Activated CD4-positive, alpha-beta T cell treated with anti-CD3 and anti-CD28 coated beads for 36 hours (primary cell): ENCODE measurements at places on chromosomes 4 and X. TPM values are rescaled to one million over a fixed set of nuclear protein-coding genes. Genes with fewer than 3 reads are reported as not detected.

CLIC2 gene
- 0.88 TPM for total RNA-seq

IL2RG gene
- 278 TPM for total RNA-seq

- H3K4me3 ChIP-seq, result no peak overlapping the region
- no peaks in the 10 kb centered on the region for H3K36me3 ChIP-seq
- H3K4me1 ChIP-seq, result no peaks in the 10 kb centered on the region
- H3K27ac ChIP-seq, result no peak overlapping the region
These were observed 206.3 kb downstream of the ARHGAP24 start for GRCh38 chr4:85681221-85681657.

- no peaks in the 10 kb centered on the region for H3K27me3 ChIP-seq
- DNase-seq, result no peak
- H3K27ac ChIP-seq, result no peak overlapping the region
- no peaks in the 10 kb centered on the region for H3K36me3 ChIP-seq
- H3K4me1 ChIP-seq, result no peaks in the 10 kb centered on the region
These were observed 560 bp downstream of the CT47C1 start for GRCh38 chrX:119073200-119073905.

- no peak for DNase-seq
- no peaks in the 10 kb centered on the region for H3K36me3 ChIP-seq
- no peaks in the 10 kb centered on the region for H3K4me1 ChIP-seq
- H3K27me3 ChIP-seq, result peaks cover 3% of the 10 kb centered on the region
These were observed 158.3 kb upstream of the AADAT start for GRCh38 chr4:170248029-170248428.

MAGT1 gene
- total RNA-seq, result 35.0 TPM

DNA sequence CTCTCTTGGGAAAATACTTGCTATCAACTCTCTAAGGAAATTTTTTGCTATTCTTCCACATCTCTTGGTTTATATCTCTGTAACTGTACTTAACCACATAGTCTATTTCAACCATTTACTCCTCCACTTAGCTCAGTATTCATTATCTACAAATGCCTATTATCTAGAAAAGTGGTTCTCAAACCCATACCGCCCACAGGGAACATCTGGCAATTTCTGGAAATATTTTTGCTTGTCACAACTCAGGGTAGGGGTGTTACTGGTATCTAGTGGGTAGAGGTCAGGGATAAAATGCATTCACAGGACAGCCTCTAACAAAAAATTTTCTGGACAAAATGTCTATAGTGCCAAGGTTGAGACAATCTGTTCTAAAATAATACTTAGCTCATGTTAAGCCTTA is 14.4 kb downstream of the ATRX start:
- H3K27ac ChIP-seq, result no peak overlapping the region
- no peak overlapping the region for H3K4me3 ChIP-seq
- peaks cover 8% of the 10 kb centered on the region for H3K36me3 ChIP-seq
- DNase-seq, result no peak

- H3K4me1 ChIP-seq, result no peaks in the 10 kb centered on the region
- H3K36me3 ChIP-seq, result no peaks in the 10 kb centered on the region
- DNase-seq, result no peak
- H3K27ac ChIP-seq, result no peak overlapping the region
These were observed 510.6 kb downstream of the RAB28 start for GRCh38 chr4:12973522-12973921.

MAOA gene
- total RNA-seq, result 2.2 TPM

DNA sequence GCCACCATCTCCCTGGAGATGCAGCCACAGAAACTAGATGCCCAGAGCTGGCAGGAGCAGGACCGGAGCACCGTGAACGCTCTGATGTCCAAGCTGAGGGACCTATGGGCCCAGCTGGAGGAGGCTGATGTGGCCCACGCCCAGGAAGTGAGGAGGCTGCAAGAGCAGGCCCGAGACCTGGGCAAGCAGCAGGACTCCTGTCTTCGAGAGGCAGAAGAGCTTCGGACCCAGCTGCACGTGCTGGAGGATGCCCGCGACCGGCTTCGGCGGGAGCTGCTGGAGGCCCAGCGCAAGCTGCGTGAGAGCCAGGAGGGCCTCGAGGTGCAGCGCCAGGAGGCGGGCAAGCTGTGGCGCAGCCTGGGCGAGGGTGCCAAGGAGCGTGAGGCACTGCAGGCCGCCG is 14.2 kb downstream of the SMIM10L2A start:
- no peak overlapping the region for H3K27ac ChIP-seq
- H3K4me3 ChIP-seq, result no peak overlapping the region
- H3K4me1 ChIP-seq, result peaks cover 9% of the 10 kb centered on the region
- no peaks in the 10 kb centered on the region for H3K27me3 ChIP-seq
- H3K36me3 ChIP-seq, result no peaks in the 10 kb centered on the region

GRCh38 chr4:126051689-126052424 is 737.1 kb downstream of the FAT4 start:
- no peak overlapping the region for H3K27ac ChIP-seq
- DNase-seq, result no peak
- no peak overlapping the region for H3K4me3 ChIP-seq

- H3K4me3 ChIP-seq, result no peak overlapping the region
- H3K27ac ChIP-seq, result no peak overlapping the region
- no peak for DNase-seq
- no peaks in the 10 kb centered on the region for H3K27me3 ChIP-seq
- peaks cover 11% of the 10 kb centered on the region for H3K36me3 ChIP-seq
These were observed 2.5 kb upstream of the PPM1K start for GRCh38 chr4:88286897-88287296.

FHL1 gene
- 19.8 TPM for total RNA-seq

F8A1 gene
- 7.9 TPM for total RNA-seq

NPY1R gene
- total RNA-seq, result not detected

USP11 gene
- 19.2 TPM for total RNA-seq

SERTM2 gene
- total RNA-seq, result not detected

DNA sequence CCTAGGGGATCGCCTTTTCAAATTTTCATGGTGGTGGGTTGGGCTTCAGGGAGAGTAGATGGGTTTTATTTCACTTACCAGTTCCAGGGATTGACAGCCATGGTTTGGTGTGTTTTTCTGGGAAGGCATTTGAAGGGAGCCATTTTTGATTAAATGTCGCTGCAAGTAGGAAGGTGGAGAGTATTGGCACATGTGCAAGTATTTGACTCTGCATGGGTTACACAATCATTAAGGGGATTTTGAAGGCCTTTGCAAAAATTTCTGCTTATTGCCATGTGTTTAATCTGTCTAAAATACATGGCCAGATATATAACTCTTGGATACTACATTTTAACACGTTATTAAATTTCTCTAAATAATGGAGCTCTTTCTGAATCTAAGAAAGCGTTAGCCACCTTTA is 55.1 kb downstream of the GPAT3 start:
- DNase-seq, result no peak
- H3K27ac ChIP-seq, result no peak overlapping the region
- H3K4me3 ChIP-seq, result no peak overlapping the region
- peaks cover 2% of the 10 kb centered on the region for H3K27me3 ChIP-seq

- H3K36me3 ChIP-seq, result no peaks in the 10 kb centered on the region
- H3K4me3 ChIP-seq, result no peak overlapping the region
- DNase-seq, result no peak
These were observed 2238.4 kb downstream of the PCDH7 start for GRCh38 chr4:32958586-32958985.

NIPAL1 gene
- 1.6 TPM for total RNA-seq

GRCh38 chr4:56158483-56158882 is 209.7 kb downstream of the CEP135 start:
- H3K27me3 ChIP-seq, result peaks cover 2% of the 10 kb centered on the region
- peak; percentile 53 for DNase-seq
- H3K27ac ChIP-seq, result no peak overlapping the region
- H3K4me1 ChIP-seq, result no peaks in the 10 kb centered on the region
- no peak overlapping the region for H3K4me3 ChIP-seq

DNA sequence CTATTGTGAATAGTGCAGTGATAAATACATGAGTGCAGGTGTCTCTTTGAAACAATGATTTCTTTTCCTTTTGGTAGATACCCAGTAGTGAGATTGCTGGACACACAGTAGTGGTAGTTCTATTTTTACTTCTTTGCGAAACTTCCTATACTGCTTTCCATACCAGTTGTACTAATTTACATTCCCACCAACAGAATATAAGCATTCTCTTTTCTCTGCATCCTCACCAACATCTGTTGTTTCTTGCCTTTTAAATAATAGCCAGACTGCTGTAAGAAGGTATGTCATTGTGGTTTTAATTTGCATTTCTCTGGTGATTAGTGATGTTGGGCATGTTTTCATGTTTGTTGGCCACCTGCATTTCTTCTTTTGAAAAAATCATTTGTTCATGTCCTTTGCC is 105.9 kb downstream of the COL4A6 start:
- no peak for DNase-seq
- no peak overlapping the region for H3K27ac ChIP-seq
- H3K27me3 ChIP-seq, result peaks cover 2% of the 10 kb centered on the region
- no peaks in the 10 kb centered on the region for H3K4me1 ChIP-seq
- H3K36me3 ChIP-seq, result no peaks in the 10 kb centered on the region
- no peak overlapping the region for H3K4me3 ChIP-seq

- no peaks in the 10 kb centered on the region for H3K4me1 ChIP-seq
- H3K36me3 ChIP-seq, result no peaks in the 10 kb centered on the region
- H3K4me3 ChIP-seq, result no peak overlapping the region
- DNase-seq, result no peak
- no peaks in the 10 kb centered on the region for H3K27me3 ChIP-seq
These were observed 173.8 kb upstream of the DCAF12L2 start for GRCh38 chrX:126339928-126340327.

DNA sequence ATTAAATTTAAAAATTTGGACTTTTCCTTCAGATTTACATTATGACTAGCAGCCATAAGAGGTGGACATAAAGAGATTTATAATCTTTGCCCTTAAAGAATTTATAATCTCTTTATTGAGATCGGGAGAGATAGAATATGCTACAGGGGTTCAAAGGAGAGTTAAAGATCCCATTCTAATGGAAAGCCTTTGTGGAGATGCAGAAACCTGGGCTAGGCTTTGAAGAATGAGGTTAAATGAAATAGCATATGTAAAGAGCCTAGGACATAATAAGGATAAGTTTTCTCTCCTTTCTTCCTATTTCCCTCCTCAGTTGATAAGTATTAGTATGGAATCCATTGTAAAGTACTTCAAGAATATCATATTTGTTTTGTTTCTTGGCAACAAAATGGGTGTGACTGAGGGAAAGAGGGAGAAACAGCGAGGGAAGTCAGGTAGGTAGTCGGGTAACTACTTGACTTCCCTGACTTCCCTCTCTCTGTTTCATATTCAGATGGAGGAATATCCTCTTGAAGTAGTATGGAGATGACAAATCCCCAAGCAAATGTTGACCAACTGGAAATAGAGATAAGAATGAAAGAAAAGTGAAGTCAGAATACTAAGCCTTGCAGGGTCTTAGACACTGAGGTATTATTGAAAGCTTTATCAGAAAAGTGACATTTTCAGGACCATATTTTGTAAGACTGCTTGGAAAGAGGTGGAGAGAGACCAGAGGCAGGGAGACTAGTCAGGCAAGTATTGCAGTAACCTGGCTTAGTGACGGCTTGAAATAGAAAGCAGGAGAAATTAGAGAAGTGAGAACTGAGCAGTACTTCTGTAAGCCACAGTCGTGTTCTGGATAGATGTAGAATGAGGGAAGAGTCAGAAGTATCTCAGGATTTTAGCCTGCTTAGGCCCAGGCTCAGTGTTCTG is 82.9 kb downstream of the PDLIM5 start:
- DNase-seq, result no peak
- no peaks in the 10 kb centered on the region for H3K27me3 ChIP-seq
- no peak overlapping the region for H3K27ac ChIP-seq
- peaks cover 3% of the 10 kb centered on the region for H3K4me1 ChIP-seq
- H3K4me3 ChIP-seq, result no peak overlapping the region

DNA sequence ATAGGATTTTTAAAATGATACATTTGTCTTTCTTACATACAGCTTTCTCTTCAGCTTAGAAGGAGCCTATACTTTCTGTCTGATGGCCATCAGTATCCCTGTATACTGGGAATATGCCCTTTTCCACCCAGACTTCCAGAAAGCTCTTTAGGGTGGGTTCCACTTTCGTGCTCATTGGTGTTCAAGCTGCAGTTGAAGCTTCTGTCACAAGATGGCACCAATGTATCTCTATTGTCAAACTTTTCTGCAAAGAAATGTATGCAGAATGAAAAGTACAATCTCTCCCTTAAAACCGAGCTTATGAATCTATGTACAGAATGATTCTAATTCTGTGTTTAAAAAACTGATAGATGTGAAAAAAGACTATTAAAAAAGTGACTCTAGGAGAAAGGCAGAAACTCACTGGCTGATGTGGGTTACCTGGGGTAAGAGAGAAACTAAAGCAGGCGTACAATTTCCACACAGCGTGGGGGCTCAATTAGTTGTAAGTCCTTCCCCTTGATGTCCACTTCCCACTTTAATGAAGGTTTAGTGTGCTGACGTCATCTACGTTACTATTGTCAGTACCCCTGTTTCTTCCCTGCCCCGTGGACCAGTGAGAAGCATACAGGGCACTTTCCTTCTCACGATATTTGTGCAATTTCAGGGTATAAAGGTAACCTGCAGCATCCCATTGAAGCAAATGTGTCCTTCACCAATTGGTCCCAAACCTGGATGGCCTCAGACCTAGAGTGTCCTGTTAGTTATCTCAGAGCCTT is 57.3 kb upstream of the TCEAL2 start:
- H3K4me1 ChIP-seq, result no peaks in the 10 kb centered on the region
- H3K4me3 ChIP-seq, result no peak overlapping the region
- peak; percentile 21 for DNase-seq
- peaks cover 5% of the 10 kb centered on the region for H3K27me3 ChIP-seq
- no peak overlapping the region for H3K27ac ChIP-seq
- no peaks in the 10 kb centered on the region for H3K36me3 ChIP-seq

GAGE13 gene
- total RNA-seq, result not detected

MYL5 gene
- total RNA-seq, result 16.4 TPM

GRCh38 chrX:30787012-30787411 is 102.0 kb downstream of the TAB3 start:
- no peak overlapping the region for H3K4me3 ChIP-seq
- no peak overlapping the region for H3K27ac ChIP-seq
- no peak for DNase-seq
- H3K4me1 ChIP-seq, result peaks cover 11% of the 10 kb centered on the region

PDE5A gene
- total RNA-seq, result 0.25 TPM

MAGEA9B gene
- total RNA-seq, result not detected

DNA sequence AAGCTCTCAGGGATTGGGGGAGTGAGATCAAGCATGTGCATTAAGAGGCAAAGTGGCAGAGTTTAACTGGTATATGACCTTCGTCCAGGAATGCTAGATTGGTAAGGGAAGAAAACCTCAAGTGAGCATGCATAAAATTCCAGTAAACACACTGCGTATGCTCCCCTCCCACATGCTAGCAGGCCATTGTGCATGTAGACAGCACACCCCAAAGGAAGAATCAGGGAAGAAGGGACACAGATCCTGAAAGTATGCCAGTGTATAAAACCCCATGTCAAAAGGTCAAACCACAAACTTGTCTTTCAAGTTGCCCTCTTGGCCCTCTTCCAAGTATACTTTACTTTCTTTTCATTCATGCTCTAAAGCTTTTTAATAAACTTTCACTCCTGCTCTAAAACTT is 405.2 kb upstream of the CNKSR2 start:
- H3K27ac ChIP-seq, result no peak overlapping the region
- DNase-seq, result no peak
- no peaks in the 10 kb centered on the region for H3K4me1 ChIP-seq

GAGE2A gene
- not detected for total RNA-seq

- no peak for DNase-seq
- H3K27ac ChIP-seq, result no peak overlapping the region
- H3K4me1 ChIP-seq, result peaks cover 6% of the 10 kb centered on the region
- no peak overlapping the region for H3K4me3 ChIP-seq
- no peaks in the 10 kb centered on the region for H3K36me3 ChIP-seq
- no peaks in the 10 kb centered on the region for H3K27me3 ChIP-seq
These were observed 58.9 kb upstream of the NXF3 start for GRCh38 chrX:103151799-103152198.
